ENCODE measurements at places on chromosomes 7 and 10.

- DNase-seq: no peak
Observed at GRCh38 chr7:13009517-13009916, 322.1 kb downstream of the ARL4A start.

- DNase-seq: no peak
Observed at GRCh38 chr10:29356931-29357330, 68.1 kb downstream of the LYZL1 start.

GRCh38 chr7:6162331-6162620, 110.1 kb downstream of the CYTH3 start:
- no peak for DNase-seq

GRCh38 chr7:99557940-99558305, 519 bp upstream of the ZNF655 start:
- DNase-seq: no peak

DNA sequence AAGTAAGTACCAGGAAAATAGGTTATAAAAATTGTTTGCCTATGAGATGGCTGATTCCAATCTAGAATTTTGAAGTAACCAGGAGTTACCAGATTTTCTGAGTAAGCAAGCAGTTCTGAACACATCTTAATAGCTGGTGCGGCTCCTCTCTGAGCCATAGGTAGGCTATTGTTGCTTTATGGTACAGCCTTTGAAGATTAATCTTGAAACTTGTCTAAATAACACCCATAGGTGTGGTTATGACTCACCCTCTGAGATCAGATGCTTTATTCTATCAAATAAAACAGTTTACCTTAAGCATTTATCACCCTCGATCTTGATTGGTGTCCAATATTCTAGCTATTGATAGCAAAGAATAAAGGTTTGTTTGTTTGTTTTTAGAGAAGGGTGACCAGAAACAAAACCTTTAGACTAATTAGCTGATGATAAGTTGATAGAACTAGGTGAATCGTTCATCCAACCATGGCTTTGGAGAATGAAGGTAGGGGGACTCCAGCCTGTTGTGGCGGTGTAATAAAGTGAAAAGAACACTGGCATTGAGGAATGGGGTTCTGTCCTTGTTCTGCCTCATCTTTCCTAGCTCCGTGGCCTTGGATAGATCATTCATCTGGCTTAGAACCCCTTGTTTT, 72.2 kb downstream of the VTI1A start:
- DNase-seq: peak; percentile 96

DNA sequence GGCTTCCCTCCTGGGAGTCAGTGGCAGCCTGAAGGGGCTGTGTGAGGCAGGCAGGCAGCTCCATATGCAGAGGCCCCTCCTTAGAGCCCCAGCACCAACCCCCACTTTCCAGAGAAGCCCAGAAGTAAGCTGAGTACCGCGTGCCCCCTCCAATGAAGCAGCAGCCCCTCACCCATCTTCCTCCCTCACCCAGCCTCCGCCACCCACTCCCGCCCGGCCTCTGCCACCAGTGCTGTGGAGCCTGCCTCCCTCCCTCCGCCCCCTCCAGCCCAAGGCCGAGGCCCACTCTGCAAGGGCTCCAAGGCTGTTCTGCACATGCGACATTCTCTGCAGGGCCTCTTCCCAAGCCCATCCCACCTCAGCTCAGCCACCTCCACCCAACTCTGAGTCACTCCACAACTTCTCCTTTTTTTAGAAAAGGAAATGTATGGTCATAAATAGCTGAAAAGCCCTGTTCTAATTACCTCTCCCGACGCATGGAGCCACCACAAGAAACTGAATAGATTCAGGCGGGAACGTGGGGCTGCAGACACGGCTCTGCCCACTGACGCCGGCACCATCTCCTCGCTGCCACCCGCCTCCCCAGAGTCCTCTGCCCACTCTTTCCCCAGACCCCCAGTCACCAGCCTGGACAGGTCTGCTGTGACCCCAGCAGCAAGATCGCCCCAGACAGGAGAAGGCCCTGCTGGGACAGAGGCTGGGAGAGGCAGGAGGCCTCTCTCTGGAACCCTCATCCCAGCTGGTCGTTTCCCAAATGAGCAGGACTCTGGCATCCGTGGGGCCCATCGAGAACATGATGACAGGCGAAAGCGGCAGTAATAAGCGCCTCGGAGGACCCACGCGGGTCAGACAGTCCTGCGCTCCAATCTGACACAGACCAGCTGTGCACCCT, 213.9 kb downstream of the MAD1L1 start:
- peak; percentile 56 for DNase-seq

GRCh38 chr10:88254091-88254490, 329.0 kb downstream of the RNLS start:
- peak; percentile 17 for DNase-seq

DNA sequence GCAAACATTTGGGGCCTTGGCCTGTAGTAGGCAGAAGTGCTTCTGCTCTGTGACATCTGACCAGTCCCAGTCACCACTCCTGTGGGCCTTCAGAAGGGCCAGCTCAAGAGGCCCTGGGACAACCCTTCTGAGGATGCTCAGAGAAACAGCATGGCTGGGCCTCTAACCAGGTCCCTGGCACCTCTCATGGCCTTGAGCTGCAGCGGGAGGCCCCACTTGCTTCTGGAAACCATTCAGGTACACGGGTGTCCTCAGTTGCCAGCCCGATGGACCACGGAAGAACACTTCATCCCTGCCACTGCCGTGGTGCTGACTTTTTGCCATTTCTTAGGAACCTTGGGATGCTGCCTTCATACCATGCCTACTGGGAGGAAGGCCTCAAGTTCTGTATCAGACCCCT, 57.6 kb downstream of the HSPA12A start:
- no peak for DNase-seq

GRCh38 chr7:34237493-34237849, 332.1 kb downstream of the BMPER start:
- DNase-seq: no peak

DNA sequence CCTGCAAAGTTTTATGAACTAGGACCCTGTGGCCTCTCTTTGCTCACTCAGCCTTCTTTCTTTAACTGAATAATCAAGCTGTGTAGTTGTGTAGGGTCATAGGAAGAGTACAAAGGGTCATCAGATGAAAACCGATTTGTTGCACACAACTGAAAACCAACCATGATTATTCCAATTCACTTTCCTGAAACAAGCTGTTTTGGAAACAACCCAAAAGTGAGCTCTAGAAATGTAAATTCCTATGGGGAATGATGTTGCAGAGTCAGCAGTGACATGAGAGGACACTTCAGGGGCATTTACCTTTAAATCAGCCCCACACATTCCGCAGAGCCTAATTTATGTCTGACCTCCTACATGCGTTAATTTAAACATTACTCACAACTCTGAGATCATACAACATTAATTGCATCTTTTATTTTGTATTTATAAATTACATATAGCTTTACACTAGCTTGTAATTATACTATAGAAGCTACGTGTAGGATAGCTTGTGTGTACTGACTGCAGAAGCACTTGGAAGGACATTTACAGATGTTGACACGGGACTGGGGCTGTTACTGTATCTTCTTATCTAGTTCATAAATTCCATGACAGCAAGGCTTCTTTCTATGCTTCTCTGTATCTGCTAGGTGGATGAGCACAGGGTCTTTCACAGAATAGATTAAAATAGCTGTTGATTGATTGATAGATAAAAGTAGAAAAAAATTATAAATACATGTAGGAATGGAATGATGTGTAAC, 139.9 kb upstream of the AKR1E2 start:
- DNase-seq: no peak

DNA sequence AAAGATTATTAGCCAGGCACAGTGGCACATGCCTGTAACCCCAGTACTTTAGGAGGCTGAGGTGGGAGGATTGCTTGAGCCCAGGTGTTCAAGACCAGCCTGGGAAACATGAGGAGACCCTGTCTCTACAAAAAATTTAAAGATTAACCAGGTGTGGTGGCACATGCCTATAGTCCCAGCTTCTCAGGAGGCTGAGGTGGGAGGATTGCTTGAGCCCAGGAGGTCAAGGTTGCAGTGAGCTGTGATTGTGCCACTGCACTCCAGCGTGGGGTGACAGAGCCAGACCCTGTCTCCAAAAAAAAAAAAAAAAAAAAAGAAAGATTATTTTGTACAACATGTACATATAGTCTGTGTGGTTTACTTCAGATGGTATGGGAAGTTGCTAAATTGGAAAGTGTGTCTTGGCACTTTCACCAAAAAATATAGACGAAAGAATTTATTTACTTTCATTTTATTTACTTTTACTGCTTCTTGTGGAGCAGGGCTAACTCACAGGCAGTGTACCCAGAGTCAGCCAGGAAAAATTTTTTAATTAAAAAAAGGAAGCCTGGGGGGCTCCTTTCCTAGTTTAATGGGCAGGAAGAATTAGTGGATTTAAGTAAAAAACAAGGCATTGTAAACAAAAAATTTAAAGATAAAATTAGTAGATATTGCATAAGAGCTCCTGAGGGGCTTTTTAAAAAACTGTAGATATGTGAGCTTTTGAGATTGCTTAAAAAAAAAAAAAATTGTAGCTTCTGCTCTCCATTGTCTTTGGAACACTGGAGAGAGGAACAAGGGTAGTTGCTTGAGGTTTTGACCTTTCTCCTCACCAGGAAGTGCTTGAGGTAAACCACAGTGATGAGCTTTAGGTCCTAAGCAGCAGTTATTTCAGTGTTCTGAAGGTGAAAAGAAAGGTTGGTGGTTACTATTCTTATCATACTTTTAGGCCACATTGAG, 44.6 kb upstream of the VDAC2 start:
- DNase-seq: peak; percentile 2

DNA sequence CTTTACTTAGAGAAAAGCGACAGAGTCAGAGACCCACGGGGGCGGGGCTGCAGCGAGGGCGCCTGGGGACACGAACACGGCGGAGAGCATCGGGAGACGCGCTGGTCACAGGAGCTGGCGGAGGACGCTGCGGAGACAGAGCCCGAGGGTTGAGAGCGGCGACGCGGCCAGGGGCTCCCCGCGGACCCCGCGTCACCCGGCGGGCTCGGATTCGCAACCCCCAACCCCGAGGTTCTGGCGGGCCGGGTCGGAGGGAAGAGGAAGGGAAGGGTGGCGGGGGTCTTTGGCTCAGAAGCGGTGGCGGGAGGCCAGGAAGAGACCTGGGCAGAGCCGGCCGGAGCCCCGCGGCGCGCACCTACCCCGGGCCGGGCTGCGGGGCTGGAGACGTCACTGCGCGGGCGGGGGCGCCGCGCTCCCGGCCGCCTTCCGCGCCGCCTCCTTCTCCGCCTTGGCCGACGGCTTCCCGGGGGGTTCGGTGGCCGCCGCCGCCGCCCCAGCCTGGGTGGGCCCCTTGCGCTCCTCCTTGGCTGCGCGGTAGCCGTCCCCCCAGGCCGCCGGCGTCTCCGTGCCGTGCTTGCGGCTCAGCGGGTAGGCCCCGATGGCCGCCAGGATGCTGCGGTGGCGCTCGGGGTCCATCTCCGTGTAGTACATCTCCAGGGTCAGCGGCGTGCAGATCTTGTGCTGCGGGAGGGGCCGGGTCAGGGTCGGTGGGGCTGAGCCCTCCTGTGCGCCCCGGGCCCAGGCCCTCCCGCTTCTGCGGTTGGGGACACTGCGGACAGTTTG, 11.1 kb downstream of the CALY start:
- no peak for DNase-seq

- no peak for DNase-seq
Observed at GRCh38 chr10:101071267-101071884, 9.6 kb downstream of the KAZALD1 start.

DNA sequence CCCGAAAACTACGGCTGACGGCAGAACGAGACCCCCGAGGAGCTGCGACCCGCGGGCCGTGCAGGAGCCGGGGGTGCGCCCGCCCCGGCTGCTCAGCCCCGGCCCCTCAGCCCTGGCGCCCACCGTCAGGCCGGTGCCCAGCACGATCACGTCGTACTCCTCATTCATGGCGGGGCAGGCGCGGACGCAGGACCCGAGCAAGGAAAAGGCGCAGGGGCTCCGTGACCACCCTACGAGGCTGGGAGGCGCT, 218 bp downstream of the GDI2 start:
- DNase-seq: no peak

- DNase-seq: peak; percentile 4
Observed at GRCh38 chr10:45809837-45810236, 37.5 kb downstream of the AGAP4 start.

DNA sequence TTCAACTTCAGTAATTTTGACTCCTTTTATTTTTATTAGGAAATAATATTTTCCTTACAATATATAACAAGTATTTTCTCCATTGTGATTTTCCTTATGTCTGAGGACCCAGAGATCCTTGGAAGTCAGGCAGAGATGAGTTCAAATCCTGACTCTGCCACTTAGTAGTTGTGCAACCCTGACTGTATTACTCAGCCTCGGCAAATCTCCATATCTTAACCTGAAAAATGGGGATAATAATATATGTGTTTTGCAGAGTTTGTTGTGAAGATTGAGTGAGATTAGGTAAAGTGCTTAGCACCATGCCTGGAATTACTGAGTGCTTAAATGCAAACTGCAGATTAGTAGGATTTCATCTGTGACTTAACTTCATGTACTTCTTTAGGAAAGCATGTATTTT, 120.5 kb upstream of the KLF14 start:
- DNase-seq: no peak

DNA sequence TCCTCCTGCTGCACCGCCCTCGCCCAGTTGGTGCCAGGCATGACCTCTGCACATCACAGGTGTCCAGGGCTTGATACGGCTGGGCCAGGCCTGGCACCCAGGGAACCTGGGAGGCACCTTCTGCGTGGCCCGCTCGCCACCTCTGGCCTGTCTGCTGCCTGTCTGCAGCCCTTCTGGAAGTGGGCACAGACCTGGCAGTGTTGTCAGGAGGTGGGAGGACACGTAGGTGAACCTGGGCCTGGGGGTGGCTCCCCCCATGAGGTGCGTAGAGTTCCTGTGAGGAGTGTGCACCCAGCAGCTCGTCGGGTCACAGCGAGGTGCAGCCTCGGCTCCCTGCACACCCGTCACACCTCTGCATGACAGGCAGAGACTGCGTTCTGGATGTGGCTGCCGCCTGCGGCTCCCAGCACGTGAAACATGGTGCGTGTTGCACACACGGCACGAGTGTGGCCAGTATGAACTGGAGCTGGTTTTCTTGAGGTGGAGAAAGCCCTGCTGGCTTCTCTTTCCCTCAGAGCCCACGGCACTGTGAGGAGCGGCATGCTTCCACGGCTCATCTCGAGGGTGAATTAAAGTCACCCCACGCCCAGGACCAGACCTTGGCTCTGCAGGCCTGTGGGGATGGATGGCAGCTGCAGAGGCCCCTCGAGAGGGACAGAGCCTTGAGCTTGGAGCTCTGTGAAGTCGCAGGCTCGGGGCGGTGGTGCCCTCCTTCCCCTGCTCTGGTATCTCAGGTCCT, 24.8 kb downstream of the INPP5A start:
- no peak for DNase-seq

GRCh38 chr7:142496545-142496991, 238.7 kb upstream of the PRSS58 start:
- DNase-seq: peak; percentile 67

GRCh38 chr7:98133181-98133580, 26.5 kb downstream of the LMTK2 start:
- DNase-seq: peak; percentile 83
